ENCODE measurements at places on chromosomes 5 and 9.

DNA sequence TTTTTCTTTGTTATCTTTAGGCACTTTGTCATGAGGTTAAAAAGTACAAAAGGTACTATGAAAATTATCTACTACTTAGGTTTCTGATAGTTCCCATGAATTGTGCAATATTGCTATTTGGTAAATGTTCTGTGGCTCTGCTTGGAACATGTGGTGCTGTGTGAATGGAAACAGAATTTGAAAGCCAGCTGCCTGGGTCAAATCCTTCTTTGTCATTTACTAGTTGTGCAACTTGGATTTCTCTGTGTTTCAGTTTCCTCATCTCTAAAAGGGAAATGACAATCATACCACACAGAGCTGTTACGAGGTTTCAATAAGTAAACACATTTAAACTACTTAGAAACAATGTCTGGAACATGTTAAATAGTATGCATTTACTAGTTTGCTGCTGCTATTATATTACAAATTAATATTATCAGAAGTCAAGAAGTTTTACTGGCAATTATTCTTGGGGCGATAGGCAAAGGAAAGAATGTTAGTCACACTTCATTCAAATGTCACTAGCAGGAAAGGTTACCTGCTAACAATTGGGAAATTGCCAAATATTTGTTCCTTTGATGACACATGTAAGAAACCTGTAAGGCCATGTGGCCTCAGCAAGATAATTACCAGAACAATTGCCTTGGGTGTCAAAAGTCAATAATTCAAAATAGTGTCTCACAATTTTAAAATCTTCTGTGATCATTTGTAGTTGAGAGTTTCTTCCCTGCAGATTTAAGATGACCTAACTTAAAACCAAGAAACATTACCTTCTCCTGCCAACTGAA is 184.8 kb downstream of the KIAA0825 start:
- no peak for DNase-seq

- no peak for DNase-seq
Measured at GRCh38 chr9:107878462-107878861, 388.9 kb upstream of the KLF4 start.

GRCh38 chr5:28548856-28549255 is 1510.5 kb upstream of the CDH9 start:
- no peak for DNase-seq

- DNase-seq, result no peak
Measured at GRCh38 chr5:53368516-53368915, 111.9 kb upstream of the FST start.

DNA sequence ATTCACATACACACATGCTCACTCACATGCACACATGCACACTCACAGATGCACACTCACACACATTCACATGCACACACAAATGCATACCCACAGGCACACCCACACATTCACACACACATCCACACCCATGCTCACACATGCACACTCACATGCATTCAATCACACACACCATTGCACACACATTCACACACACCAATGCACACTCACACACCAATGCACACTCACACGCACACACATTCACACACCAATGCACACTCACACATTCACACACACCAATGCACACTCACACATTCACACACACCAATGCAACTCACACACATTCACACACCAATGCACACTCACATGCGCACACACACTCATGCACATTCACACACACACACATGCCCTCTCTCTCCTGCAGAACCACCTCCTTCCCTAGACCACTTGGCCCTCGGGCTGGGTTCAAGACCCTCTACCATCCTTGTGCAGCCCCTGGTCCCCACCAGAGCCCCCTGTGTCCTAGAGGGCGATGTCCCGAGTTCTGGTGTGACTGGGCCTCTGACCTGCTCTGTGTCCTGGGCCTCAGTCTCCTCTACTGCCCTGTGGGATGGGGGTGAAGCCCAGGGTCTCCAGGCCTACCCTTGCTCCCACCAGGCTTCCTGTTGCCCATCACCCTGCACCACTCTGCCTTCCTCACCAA is 139.0 kb downstream of the OLFM1 start:
- DNase-seq, result no peak

GRCh38 chr9:97473717-97474116 is 27.7 kb upstream of the TMOD1 start:
- no peak for DNase-seq

DNA sequence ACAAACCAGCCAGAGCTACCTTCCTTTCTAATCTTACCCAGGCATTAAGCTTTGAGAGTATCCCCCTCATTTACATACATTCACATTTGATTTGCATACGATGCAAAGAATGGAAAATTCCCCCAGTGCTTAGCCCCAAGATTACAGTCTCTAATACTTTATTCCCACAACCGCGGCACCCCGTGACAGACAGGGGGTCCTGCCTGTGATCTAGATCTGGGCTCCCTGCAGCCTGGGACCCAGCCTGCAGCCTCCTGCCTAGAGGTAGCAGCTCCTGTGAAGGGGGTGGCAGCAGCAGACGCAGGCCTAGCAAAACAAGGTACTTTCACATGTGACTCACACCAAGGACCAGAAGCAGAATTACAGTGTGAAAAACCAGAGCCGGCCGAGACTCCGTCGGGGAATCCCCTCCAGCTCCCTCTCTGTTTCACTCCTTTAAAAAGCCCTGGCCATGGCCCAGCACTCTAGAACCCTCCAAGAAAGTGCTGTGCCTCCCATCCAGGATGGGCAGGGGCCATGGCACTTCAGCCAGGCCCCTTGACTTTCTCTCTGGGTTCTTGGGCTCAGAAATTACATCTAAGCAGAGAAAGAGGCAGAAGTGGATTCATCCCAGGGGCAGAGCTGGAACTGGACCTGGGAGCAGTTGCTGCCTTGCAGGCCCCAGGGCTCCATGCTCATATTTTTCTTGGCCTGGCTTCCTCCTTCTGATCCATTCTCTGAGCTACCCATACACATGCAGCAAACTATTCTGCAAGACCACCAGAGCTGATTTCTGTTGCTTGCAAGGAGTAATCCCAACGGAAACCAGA is 14.0 kb upstream of the TCF7 start:
- peak; percentile 80 for DNase-seq
